ENCODE measurements at places on chromosomes 6 and 20.

DNA sequence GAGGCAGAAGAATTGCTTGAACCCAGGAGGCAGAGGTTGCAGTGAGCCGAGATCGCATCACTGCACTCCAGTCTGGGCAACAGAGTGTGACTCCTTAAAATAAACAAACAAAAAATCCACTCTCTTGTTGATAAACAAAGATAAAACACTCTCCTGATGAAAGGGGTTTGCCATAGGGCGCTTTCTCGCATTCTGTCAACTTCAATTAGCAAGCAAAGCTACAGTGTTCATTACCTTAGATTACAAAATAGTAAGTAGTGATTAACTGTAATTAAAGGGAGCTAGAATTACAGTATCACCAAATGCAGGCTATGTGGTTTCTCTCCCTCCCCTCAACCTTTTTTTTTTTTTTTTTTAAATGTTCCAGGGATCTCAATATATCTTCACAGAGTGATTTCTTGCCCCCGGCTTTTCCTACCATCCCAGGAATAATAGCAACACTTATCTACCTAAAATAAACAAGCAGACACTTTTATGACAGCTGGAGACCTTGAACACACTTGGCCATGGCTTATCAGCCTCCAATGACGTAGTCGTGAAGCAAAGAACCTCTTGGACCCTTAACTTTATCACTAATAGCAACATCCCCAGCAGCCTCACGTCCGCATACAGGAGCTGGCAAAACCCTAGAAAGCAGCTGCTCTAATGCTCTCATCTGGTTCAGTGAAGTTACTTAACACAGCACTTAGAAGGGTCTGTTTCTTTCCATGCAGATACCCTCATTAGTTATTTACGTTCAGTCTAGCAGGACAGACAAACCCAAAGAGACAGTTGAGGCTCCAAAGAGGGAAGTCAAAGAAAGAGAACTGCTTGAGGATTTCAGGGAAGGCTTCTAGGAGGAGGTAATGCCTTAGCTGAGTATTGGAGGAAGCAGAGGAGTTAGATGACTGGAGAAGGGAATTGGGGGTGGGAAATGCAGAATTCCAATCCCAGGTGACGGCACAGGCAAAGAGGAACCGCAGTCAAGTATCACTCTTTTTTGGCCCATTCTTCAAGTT lies 37.9 kb upstream of the NEDD9 start:
- no peak for DNase-seq

DNA sequence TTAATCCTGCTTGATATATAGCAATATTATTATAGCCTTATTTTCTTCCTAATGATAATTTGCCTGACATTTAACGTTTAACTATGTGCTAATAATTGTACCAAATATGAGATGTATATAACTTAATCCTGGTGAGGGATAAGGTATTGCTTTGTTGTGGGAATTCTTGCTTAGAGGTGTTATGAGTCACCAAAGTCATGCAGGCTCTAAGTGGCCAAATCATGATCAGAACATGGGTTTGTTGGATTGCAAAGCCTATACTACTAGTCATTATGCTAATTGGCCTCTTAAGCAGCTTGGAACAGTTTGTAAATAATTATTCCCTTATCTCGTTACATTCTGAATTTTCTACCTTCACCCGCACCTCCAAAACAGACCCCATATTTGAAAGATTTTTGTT lies 21.9 kb upstream of the C6orf141 start:
- no peak for DNase-seq

DNA sequence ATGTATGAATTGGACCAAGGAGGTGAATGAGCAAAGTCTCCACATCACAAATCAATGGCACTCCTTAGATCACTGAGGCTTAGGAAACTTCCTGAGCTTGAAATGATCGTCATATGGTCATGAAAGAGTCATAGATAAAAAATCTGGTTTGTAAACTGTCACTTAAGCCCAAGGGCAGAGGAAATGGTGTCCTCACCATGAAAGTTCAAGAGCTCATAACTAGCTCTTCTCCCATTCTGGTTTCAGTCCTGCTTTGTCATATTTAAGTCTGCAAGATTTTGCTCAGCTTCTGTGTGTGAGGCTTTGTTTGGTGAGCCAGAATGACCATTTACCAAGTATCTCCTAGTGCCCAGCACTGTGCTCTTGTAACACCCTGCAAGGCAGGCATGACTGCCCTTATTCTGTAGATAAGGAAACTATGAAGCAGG lies 60.5 kb downstream of the GJA10 start:
- DNase-seq, result no peak

- DNase-seq, result no peak
Measured at GRCh38 chr20:25580711-25581110, 4.6 kb downstream of the NINL start.

- no peak for DNase-seq
Measured at GRCh38 chr6:155378724-155379123, 64.4 kb upstream of the TFB1M start.

DNA sequence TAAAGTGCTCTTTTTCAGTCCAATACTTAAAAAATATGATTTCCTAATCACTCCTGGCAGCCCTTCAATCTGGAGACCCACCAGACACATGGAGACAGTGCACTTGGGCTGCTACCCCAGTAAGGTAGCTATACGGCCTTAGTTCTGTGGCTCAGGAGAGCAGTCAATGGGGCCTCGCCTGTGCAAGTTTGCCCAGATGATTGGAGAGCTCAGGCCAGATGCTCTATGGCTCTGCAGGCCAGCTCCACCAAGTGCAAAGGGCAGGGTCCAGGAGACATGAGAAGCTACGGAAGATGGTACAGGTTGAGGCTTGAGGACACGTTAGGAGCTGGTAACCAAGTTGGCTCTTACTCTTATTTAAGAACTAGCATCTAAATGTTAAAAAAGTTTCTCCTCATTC lies 30.7 kb downstream of the STK38 start:
- no peak for DNase-seq

DNA sequence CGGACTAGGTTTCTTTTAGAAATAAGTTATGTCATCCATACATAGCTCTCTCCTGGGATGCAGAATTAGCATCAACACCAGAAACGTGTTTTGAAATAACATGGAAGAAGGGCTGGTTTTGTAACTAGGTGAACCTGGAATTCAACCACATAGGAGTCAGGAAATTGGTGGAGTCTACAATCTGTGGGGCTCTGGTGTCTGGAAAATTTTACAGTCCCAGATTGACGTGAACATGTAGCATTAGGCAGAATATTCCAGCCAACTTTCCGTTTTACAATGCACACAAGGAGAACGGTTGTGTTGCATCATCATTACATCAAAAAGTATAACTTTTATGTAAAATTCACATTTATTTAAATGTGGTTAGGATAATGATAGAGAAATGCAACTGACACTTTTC lies 1.9 kb downstream of the KCNQ5 start:
- DNase-seq, result no peak

DNA sequence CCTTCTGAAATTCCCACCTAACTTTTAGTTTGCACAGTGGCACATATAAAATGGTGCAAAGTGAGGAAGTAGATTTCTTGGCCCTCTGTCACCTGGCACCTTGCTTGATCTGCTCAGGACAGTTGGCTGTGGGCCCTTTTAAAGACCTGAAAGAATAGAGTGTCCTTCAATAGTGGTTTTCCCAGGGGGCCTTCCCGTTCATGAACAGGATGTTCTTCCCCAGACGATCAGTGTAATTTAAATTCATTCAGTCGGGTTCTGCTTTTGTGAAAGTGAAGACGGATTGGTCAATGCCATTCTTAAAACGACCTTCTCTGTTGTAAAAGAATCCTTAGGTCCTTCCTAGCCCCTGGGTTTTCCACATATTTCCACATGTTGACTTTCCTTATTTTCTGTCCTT lies 178.5 kb downstream of the SASH1 start:
- no peak for DNase-seq

DNA sequence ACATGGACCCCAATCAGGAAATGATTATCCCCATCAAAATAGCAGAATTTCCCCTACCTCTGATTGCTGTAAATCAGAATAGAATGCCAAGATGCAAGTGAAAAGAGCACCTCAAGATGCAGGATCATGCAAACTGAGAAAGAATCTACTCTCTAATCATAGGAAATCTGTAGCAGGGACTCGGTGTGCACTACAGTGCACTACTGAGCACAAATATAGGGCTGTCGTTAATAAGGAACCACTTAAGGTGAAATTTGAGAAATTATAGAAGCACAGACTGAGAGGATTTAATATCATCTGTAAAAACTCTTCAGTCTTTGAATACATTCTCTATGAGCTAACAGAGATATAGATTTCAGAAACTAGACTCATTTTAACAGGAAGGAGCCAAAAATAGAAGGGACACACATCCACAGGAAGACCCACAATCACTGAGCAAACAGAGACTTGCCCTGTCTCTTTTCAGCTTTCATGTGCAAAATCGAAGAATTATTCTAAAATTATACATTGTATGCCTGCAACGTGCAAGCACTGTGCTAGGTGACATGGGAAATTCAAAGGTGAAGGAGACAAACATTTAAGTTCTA lies 278.3 kb downstream of the HIVEP2 start:
- no peak for DNase-seq

GRCh38 chr6:139271056-139271455 lies 20.7 kb downstream of the TXLNB start:
- DNase-seq, result no peak

DNA sequence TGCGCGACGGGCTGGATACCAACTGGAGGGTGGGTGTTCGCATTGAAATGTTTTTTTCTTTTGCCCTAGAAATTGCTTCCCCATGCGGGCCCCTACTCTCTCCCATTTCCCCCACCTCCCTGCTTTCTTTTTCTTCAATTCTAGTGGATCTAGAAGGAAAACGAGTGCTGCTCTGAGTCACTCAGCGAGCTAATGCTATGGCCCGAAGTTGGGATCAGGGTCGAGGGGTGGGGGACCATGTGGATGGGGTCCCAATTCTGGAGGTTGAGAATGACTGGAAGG lies 71.5 kb downstream of the SOX4 start:
- DNase-seq, result no peak

DNA sequence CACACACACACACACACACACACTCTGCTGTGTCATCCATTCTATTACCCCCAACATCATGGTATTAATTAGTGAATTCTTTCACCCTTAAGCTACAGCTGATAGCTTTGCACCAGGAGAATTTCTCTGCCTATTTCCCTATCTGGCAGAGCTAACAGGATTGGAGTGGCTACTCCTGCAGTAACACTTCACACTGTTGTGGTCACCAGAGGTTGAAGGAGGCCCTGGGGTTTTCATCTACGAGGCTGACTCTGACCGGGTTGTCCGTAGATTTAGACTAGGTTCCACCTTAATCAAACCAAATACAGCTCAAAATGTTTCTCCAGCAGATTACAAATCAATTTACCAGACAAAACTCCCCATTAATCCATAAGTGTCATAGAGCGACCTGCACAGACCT lies 69.2 kb upstream of the RIPOR2 start:
- DNase-seq, result no peak

DNA sequence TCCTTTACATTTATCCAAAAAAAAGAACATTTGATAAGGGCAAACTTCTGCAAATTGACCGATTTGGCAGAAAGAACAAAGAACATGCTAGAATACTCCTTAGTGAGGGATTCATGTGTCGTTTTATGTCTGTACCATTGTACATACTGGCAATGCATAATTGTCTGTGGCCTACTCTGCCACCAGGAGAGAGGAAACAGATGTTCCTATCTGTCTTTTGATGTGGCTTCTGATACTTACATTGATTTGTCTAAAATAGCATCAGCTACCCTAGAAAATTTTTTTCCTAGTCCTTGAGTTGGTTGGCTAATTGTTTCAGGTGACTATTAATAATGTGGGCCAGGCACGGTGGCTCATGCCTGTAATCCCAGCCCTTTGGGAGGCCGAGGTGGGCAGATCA lies 654.1 kb downstream of the KIF16B start:
- DNase-seq, result no peak

DNA sequence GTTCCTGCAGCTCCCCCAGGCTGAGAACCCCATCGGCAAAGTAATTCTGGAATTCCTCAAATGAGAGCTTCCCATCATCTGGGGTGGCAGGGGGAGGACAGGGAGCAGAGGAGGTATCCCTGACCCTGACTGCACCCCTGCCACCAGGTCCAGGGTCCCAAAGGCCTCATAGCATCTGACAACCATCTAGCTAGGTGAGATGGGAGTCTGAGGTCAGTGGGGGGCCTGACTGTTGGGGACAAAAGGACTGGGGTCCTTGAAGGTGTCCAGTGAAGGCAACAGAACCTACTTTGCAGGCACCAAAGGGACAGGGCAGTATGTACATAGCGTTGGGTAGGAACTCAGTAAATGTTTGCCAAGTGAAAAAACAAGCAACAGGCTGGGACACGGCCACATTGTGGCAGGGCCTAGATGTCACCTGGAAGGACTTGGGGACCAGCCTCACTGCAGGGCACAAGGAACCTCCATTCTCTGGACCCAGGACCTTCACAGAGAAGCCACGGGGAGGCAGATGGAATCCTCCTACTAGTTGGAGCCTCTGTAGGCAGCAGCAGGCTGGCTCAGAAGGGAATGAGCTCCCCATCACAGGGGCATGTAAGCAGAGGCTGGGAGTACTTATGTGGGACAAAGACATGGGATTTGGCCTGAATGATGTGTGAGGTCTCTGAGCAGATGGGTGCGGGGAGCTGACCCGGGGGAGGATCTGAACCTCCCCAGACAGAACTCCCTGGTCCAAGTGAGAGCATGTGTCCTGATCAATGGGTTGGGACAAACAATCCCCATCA lies 3.3 kb downstream of the NECAB3 start:
- DNase-seq, result no peak

DNA sequence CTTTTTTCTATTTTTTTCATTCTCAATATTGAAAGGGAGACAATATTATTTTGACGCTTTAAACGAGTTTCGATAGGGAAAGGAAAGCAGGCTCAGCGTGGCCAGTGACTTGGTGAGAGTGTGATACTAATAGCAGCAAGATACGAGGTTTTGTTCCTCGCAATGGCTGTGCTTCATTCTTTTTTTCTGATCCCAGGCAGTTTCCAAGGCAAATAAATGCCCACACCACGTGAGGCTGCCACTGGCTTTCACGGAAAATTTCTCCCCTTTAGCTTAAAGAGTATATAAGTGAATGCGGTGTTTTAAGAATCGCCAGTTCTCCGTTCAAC lies 196.4 kb upstream of the ZNF184 start:
- DNase-seq, result no peak

DNA sequence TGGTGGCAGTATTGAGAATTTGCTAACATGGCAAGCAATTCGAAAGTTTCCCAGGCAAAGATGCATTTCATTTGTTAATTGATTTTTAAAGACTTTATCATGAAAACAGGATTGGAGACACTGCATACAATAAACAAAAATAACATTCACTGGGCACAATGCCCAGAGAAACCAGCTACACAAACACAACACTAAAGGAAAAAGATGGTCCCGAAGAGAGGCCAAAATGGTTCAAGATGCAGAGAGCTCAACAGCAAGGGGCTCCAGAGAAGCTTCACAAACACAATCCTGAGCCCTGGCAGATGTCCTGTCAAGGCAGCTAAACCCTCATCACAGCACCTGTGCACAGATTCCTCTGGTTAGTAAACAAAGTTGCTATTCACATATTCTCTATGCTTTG lies 79.3 kb downstream of the INSM1 start:
- no peak for DNase-seq

GRCh38 chr6:106124015-106124414 lies 37.9 kb downstream of the PRDM1 start:
- no peak for DNase-seq

- no peak for DNase-seq
Measured at GRCh38 chr20:26135325-26136110, 438.9 kb upstream of the ZNF337 start.

- DNase-seq, result no peak
Measured at GRCh38 chr6:25448965-25449538, 169.9 kb downstream of the CARMIL1 start.

Measured in CD4-positive, alpha-beta T cell treated with Interleukin-4 for 4 hours (primary cell).